Activated T-helper 2 cell treated with anti-CD3 and anti-CD28 coated beads, Interferon-gamma antibody, Interleukin-2, Interleukin-4, amounts not matched to agents 10 μg/mL and 5 μg/mL and 100 μg/mL, durations not matched to agents 14 hours and 24 hours and 36 hours (primary cell): ENCODE measurements at places on chromosomes 3 and 15.

- no peak overlapping the region for H3K27ac ChIP-seq
- no peaks in the 10 kb centered on the region for H3K27me3 ChIP-seq
- H3K4me3 ChIP-seq = no peak overlapping the region
These were observed 498.1 kb downstream of the MAGI1 start for GRCh38 chr3:65540666-65541065.

DNA sequence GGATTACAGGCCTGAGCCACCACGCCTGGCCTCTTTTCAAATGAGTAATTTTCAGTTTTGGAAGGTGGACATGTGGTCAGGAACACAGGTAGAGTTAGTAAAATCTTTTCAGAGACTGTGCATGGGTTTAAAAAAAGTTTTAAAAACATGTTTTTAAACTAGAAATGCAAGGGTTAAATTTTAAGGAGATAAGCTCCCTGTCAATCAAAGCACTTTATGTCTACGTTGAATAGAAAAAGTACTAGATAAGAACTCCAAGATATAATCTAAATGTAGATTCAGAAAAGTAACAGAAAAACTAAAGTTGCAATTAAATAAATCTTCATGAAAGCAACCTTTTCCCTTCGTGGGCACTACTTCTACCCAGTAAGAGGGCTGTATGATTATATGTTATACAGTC lies 131.7 kb downstream of the CLASP2 start:
- H3K27me3 ChIP-seq = no peaks in the 10 kb centered on the region
- no peak overlapping the region for H3K27ac ChIP-seq
- H3K4me3 ChIP-seq = no peak overlapping the region
- no peaks in the 10 kb centered on the region for H3K4me1 ChIP-seq
- H3K36me3 ChIP-seq = peaks cover 16% of the 10 kb centered on the region
- no peak for DNase-seq

DNA sequence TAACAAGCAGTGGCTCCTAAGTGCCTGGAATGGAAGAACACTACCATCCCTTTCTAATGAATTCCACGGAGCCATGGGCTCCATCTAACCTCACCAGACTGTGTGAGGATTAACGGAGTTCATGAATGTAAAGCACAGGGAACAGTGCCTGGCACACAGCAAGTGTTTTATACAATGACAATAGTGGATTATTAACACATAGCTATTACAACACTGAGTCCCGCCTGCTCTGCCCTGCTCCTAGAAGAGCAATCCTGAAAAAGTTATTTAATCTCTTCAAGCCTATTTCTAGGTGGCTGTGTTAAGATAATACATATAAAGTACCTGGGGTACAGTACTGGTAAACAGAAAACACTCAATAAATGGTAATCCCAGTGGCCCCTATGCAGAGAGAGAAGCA lies 51.4 kb downstream of the RYK start:
- H3K36me3 ChIP-seq = peaks cover 5% of the 10 kb centered on the region
- peaks cover 7% of the 10 kb centered on the region for H3K4me1 ChIP-seq
- DNase-seq = no peak
- no peak overlapping the region for H3K4me3 ChIP-seq
- H3K27ac ChIP-seq = no peak overlapping the region

DNA sequence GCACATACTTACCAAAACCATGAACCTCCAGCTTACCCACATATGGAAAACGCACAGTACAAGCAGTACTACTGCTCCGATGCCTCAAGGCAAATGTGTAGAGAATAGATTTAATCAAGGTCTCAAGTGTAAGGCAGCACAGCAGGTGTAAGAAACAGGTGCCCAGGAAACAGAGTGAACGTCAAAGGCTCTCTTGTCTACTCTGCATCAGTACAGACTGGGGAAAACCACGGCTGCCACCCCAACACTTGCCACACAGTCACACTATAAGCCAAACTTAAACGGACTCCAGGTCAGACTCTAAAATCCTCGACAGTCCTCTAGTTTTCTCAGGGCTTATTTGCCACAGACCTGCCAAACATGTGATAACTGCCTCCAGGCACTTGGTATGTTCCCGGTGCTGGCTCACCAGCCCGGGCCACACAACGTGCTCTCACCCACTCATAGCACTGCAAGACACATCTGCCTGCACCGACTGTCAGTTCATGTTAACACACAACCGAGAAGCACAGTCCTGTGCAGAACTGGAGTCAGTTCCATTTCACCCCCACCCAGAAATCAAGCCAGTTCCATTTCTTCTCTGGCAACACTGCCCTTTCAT lies 30.6 kb downstream of the ABCC5 start:
- no peak overlapping the region for H3K27ac ChIP-seq
- no peaks in the 10 kb centered on the region for H3K27me3 ChIP-seq
- DNase-seq = no peak
- H3K4me1 ChIP-seq = peaks cover 15% of the 10 kb centered on the region
- peaks cover 10% of the 10 kb centered on the region for H3K36me3 ChIP-seq

- no peak for DNase-seq
- H3K4me3 ChIP-seq = no peak overlapping the region
- H3K4me1 ChIP-seq = peaks cover 50% of the 10 kb centered on the region
- peaks cover 9% of the 10 kb centered on the region for H3K36me3 ChIP-seq
- no peaks in the 10 kb centered on the region for H3K27me3 ChIP-seq
These were observed 109.4 kb upstream of the TSPAN3 start for GRCh38 chr15:77180270-77180669.
